ENCODE measurements at places on chromosomes 5 and 9.
A peak's percentile ranks its signal among the peaks of the same experiment; 100 is the strongest.

GRCh38 chr5:83487155-83487554, 15.6 kb downstream of the VCAN start:
- peak overlapping the region; percentile 31 for H3K27ac ChIP-seq
- H3K27me3 ChIP-seq = no peaks in the 10 kb centered on the region
- H3K4me1 ChIP-seq = peaks cover 23% of the 10 kb centered on the region
- no peak overlapping the region for H3K4me3 ChIP-seq

GRCh38 chr9:71647094-71647591, 121.2 kb downstream of the CEMIP2 start:
- H3K4me1 ChIP-seq = peaks cover 9% of the 10 kb centered on the region
- peaks cover 16% of the 10 kb centered on the region for H3K27me3 ChIP-seq
- no peak overlapping the region for H3K4me3 ChIP-seq
- no peaks in the 10 kb centered on the region for H3K36me3 ChIP-seq

GRCh38 chr9:112869041-112869529, 21.6 kb downstream of the SLC46A2 start:
- H3K36me3 ChIP-seq = peaks cover 25% of the 10 kb centered on the region
- peaks cover 6% of the 10 kb centered on the region for H3K4me1 ChIP-seq
- H3K4me3 ChIP-seq = no peak overlapping the region
- H3K27ac ChIP-seq = no peak overlapping the region
- DNase-seq = no peak
- H3K27me3 ChIP-seq = no peaks in the 10 kb centered on the region

- peaks cover 6% of the 10 kb centered on the region for H3K36me3 ChIP-seq
- peaks cover 9% of the 10 kb centered on the region for H3K4me1 ChIP-seq
- no peak overlapping the region for H3K4me3 ChIP-seq
- H3K27ac ChIP-seq = no peak overlapping the region
- H3K27me3 ChIP-seq = no peaks in the 10 kb centered on the region
Measured at GRCh38 chr5:28574606-28575005, 1536.2 kb upstream of the CDH9 start.

- DNase-seq = no peak
- H3K36me3 ChIP-seq = no peaks in the 10 kb centered on the region
- no peaks in the 10 kb centered on the region for H3K27me3 ChIP-seq
- peaks cover 27% of the 10 kb centered on the region for H3K4me1 ChIP-seq
Measured at GRCh38 chr9:123637606-123637944, 281.6 kb downstream of the CRB2 start.

DNA sequence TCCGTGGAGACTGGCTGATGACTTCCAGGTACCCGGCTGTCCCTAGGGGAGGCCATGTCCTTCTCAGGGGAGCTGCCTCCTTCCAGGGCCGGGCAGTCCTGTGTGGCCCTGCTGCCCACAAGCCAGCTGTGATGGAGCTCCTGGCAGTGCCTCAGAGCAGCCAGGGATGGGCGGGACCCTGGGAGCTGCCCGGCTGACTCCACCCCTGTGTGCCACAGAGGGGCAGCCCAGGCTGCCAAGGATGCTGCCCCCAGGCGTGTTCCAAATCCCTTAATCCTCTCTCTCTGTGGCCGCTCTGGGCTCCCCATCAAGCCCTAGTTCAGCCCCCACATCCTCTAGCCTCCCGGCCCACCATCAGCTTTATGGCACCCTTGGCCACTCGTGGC, 7.0 kb upstream of the SCGB3A1 start:
- no peaks in the 10 kb centered on the region for H3K4me1 ChIP-seq
- no peak overlapping the region for H3K27ac ChIP-seq
- no peaks in the 10 kb centered on the region for H3K27me3 ChIP-seq
- no peaks in the 10 kb centered on the region for H3K36me3 ChIP-seq
- peak; percentile 73 for DNase-seq

GRCh38 chr5:97623441-97623840, 440.4 kb upstream of the RIOK2 start:
- no peak overlapping the region for H3K27ac ChIP-seq
- peaks cover 2% of the 10 kb centered on the region for H3K36me3 ChIP-seq
- H3K27me3 ChIP-seq = peaks cover 15% of the 10 kb centered on the region
- H3K4me1 ChIP-seq = peaks cover 12% of the 10 kb centered on the region

DNA sequence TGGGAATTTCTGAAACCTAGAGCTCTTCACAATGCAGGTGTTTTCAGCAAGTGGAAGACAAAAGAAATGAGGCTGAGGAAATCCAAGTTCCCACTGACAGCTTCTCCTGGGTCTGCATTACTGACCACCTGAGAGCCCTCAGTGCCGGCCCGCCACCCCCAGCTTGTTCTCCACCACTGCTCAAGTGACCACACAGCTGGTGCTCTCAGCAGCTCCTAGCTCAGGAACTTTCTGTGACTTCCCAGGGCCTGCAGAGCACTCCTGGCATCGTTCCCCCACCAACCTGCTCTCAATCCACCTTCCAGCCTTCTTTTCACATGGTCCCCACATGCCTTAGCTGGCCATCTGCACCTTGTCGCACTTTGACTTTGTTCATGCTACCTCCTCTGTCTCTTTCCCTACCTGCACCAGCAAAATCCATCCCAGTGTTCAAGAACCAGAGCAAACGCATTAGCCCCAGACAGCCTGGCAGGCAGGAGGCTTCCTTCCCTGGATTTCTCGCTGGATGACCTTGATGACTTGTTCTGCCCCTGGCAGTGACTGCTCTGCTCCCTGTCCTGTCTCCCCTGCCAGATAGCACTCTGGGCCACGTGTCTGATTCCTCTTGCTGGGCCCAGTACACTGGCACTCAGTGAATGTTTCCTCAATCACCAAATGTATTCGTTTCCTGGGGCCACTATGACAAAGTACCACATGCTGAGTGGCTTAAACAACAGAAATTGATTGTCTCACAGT, 35.1 kb upstream of the NANS start:
- H3K4me3 ChIP-seq = no peak overlapping the region
- peaks cover 27% of the 10 kb centered on the region for H3K36me3 ChIP-seq
- H3K4me1 ChIP-seq = no peaks in the 10 kb centered on the region
- no peak overlapping the region for H3K27ac ChIP-seq
- peak; percentile 78 for DNase-seq

DNA sequence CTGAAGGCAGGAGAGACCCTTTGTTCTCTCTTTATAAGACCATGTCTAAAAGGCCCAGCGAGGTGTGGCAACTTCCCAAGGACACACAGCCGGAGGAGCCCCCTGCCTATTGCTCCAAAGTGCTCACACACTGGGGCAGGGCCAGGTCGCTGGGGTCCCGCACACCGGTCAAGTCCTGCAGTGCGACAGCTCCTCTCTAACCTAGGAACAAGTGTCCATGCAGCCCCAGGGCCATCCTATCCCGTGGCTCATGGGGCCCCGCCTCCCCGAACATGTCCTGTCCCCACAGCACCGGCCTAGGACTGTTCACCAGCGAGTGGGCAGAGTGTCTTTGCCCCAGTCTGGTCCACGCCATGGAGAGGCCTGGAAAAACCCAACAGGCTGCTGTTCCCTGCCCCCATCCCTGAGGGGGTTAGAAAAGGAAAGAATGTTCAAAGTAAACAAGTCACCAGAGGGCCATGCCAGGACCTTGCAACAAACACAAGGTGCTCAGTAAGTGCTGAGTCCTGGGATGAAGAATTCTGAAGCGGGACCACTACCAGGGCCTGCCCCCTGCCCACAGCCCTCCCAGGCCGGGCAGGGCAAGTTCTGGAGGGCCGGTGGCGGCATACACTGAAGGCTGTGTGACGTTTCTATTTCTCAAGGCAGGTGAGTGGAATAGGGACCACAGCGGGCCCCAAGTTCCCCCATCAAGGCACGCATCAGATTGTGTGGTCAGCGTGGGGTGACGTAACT, 938 bp downstream of the NINJ1 start:
- H3K36me3 ChIP-seq = no peaks in the 10 kb centered on the region
- peak overlapping the region; percentile 79 for H3K27ac ChIP-seq
- no peak for DNase-seq
- peaks cover 52% of the 10 kb centered on the region for H3K4me1 ChIP-seq
- no peaks in the 10 kb centered on the region for H3K27me3 ChIP-seq

DNA sequence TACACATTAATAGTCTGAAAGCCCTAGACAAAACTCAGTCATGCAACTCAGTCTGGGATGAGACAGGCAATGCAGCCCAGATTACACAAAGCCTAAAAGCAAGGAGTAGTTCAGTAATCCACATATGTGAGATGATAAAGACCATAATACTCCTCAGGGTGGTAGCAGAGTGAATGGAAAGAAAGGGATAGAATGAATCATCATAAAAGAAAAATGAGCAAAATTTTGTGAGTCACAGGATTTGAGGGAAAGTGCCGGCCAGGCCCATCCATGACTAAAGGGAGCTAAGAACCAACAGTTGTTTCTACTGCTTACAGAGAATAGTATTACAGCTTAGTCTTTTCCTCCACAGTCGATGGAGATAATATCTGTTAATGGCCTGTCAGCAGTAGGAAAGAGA, 90.0 kb upstream of the POU5F2 start:
- DNase-seq = no peak
- peaks cover 4% of the 10 kb centered on the region for H3K4me1 ChIP-seq
- no peaks in the 10 kb centered on the region for H3K27me3 ChIP-seq
- H3K27ac ChIP-seq = peak overlapping the region; percentile 21

DNA sequence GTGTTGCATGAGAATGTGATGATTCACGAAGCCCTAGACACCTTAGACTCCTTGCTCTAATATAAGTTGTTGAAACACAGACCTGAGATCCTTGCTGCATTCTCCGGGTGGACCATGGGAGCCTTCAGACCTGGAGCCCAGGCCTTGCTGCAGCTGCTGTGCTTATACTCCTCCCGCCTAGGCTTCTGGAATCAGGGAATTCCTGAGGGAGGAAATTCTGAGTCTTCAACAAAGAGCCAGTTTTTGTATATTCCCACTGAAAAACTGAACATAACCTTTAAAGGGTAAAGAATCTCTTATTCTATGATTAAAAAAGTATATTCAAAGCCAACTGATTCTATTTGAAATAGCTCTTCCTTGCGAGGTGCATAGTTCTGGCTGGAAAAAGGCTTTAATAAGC, 245.1 kb upstream of the ELAVL2 start:
- no peaks in the 10 kb centered on the region for H3K36me3 ChIP-seq
- H3K4me1 ChIP-seq = no peaks in the 10 kb centered on the region
- no peak for DNase-seq
- H3K27ac ChIP-seq = no peak overlapping the region
